ENCODE measurements at places on chromosomes 1 and 21. TPM values are rescaled to one million over a fixed set of nuclear protein-coding genes. Genes with fewer than 3 reads are reported as not detected.

DNA sequence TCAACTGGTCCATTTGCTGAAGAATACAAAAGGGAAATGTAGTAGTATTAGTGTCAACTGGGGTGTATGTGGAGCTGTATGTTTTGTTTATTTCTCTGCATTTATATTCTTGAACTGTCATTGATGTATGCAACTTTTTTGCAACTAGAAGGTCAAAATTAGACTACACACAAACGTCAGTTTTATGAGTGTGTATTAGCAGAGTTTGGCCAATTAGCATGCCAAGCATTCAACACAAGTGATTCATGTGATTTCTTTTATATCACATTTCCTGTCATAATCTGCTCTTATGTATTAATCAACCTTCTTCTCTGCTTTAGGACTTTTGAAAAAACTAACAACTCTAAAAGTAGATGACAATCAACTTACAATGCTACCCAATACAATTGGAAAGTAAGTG, 211.1 kb downstream of the LRRC40 start:
- H3K4me1 ChIP-seq: no peaks in the 10 kb centered on the region
- no peak overlapping the region for H3K4me3 ChIP-seq
- H3K27me3 ChIP-seq: no peaks in the 10 kb centered on the region
- H3K27ac ChIP-seq: no peak overlapping the region

- no peak overlapping the region for H3K27ac ChIP-seq
- no peaks in the 10 kb centered on the region for H3K27me3 ChIP-seq
- DNase-seq: no peak
Measured at GRCh38 chr1:211420845-211421454, 71.0 kb downstream of the RD3 start.

DNA sequence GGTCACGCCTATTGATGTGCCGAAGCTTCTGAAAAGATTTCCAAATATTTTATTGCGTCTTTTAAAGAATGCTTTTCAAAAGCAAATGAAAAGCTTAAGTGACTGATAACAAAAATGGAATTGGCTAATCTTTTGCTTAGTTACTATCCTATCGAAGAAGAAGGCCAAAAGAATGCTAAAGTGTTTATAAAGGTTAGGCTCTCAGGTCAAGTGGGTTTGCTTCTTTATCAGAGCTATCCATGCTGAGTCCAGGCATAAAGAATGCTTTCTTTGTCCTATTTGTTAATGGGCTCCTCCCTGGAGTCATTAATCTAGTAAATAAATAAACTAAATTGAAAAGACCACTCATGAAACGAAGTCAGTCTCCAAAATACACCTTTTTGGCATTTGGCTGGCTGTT, 133.4 kb upstream of the LYPLAL1 start:
- no peaks in the 10 kb centered on the region for H3K27me3 ChIP-seq
- H3K4me3 ChIP-seq: no peak overlapping the region
- H3K4me1 ChIP-seq: no peaks in the 10 kb centered on the region
- H3K36me3 ChIP-seq: no peaks in the 10 kb centered on the region

DNA sequence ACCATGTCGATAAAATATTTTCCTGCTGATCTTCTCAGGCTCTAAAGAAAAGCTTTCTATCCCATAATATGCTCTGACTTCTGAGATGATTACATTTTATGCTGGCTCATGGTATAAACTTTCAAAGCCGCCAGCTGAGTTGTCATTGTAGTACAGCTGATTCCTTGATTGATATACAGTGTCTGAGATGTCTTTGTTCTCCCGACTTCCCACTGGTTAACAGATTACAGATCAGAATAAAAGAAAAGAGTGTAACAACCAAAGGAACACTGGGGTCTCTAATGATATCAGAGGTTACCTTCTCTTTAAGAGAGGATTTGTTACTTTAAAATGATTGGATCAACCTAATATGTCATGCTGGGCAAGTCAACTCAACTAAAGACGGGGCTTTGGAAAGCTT, 485.4 kb upstream of the LRRC7 start:
- no peaks in the 10 kb centered on the region for H3K36me3 ChIP-seq
- no peak overlapping the region for H3K4me3 ChIP-seq
- no peaks in the 10 kb centered on the region for H3K4me1 ChIP-seq

- H3K27ac ChIP-seq: no peak overlapping the region
- no peak for DNase-seq
- H3K36me3 ChIP-seq: peaks cover 16% of the 10 kb centered on the region
- H3K27me3 ChIP-seq: no peaks in the 10 kb centered on the region
Measured at GRCh38 chr21:45288441-45288841, 746 bp upstream of the POFUT2 start.

GRCh38 chr21:27804515-27804914, 837.6 kb upstream of the ADAMTS5 start:
- no peaks in the 10 kb centered on the region for H3K4me1 ChIP-seq
- H3K27ac ChIP-seq: no peak overlapping the region
- no peak overlapping the region for H3K4me3 ChIP-seq
- no peaks in the 10 kb centered on the region for H3K27me3 ChIP-seq
- H3K36me3 ChIP-seq: no peaks in the 10 kb centered on the region
- no peak for DNase-seq

DNA sequence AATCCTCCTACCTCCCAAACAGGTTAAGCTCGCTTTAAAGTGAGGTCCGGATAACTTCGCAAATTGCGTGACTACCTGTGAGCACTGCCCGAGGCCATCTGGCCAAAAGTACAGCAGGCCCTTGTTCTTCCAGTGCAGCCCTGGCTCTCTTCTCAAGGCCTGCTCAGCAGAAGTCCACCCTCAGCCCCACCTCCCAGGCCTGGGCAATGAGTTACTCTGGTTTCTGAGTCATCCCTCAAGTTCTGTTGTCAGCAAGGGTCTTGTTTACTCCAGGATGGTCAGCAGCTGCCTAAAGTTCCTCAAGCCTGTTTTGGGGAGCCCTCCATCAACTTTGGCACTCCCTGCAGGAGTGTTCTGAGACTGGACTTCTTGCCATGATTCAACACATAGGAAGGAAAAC, 101.7 kb downstream of the BCAR3 start:
- DNase-seq: no peak
- H3K4me1 ChIP-seq: no peaks in the 10 kb centered on the region
- no peaks in the 10 kb centered on the region for H3K36me3 ChIP-seq
- H3K27me3 ChIP-seq: no peaks in the 10 kb centered on the region
- H3K27ac ChIP-seq: no peak overlapping the region
- H3K4me3 ChIP-seq: no peak overlapping the region

- no peaks in the 10 kb centered on the region for H3K27me3 ChIP-seq
- DNase-seq: no peak
- H3K4me3 ChIP-seq: no peak overlapping the region
- H3K27ac ChIP-seq: no peak overlapping the region
- H3K4me1 ChIP-seq: no peaks in the 10 kb centered on the region
- H3K36me3 ChIP-seq: no peaks in the 10 kb centered on the region
Measured at GRCh38 chr1:185325413-185325812, 8.4 kb upstream of the IVNS1ABP start.

GRCh38 chr1:75305061-75305460, 170.9 kb downstream of the LHX8 start:
- no peak overlapping the region for H3K27ac ChIP-seq
- no peak overlapping the region for H3K4me3 ChIP-seq
- no peaks in the 10 kb centered on the region for H3K4me1 ChIP-seq
- no peak for DNase-seq

- no peak overlapping the region for H3K27ac ChIP-seq
- no peak overlapping the region for H3K4me3 ChIP-seq
Measured at GRCh38 chr1:109478806-109479205, 4.9 kb upstream of the ATXN7L2 start.

- peak overlapping the region; percentile 97 for H3K27ac ChIP-seq
- DNase-seq: no peak
- H3K4me3 ChIP-seq: peak overlapping the region; percentile 90
- no peaks in the 10 kb centered on the region for H3K27me3 ChIP-seq
Measured at GRCh38 chr1:45685308-45686014, 872 bp downstream of the GPBP1L1 start.

- H3K27ac ChIP-seq: no peak overlapping the region
- peaks cover 4% of the 10 kb centered on the region for H3K4me1 ChIP-seq
- H3K4me3 ChIP-seq: no peak overlapping the region
- H3K36me3 ChIP-seq: no peaks in the 10 kb centered on the region
Measured at GRCh38 chr1:246609632-246610031, 43.4 kb downstream of the CNST start.

DNA sequence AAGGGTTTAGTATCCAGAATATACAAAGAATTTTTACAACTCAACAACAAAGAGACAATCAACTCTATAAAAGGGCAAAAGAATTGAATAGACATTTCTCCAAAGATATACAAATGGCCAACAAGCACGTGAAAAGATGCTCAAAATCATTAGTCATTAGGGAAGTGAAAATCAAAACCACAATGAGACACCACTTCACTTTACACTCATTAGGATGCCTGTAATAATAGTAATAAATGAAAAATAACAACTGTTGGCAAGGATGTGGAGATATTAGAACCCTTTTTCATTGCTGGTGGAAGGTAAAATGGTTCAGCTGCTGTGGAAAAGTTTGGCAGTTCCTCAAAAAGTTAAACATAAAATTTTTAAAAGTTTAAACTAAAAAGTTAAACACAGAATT, 7.0 kb upstream of the ABCD3 start:
- H3K27me3 ChIP-seq: peaks cover 2% of the 10 kb centered on the region
- no peak overlapping the region for H3K4me3 ChIP-seq
- H3K4me1 ChIP-seq: no peaks in the 10 kb centered on the region

- no peaks in the 10 kb centered on the region for H3K4me1 ChIP-seq
- H3K4me3 ChIP-seq: no peak overlapping the region
- no peak overlapping the region for H3K27ac ChIP-seq
- no peaks in the 10 kb centered on the region for H3K27me3 ChIP-seq
- H3K36me3 ChIP-seq: peaks cover 3% of the 10 kb centered on the region
Measured at GRCh38 chr1:241600496-241600901, 39.7 kb downstream of the CHML start.

DNA sequence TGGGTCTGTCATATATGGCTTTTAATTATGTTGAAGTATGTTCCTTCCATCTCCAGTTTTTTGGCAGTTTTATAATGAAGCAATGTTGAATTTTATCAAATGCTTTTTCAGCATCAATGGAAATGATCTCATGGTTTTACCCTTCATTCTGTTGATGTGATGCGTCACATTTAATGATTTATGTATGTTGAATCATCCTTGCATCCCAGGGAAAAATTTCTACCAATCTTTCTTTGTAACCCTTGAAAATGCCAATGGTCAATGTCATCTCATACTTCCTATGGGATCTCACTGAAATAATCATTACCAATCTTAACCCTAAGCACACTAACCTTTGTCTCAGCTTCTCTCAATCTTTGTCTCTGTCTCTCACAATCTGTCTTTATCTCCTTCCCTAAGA, 1004.0 kb downstream of the KCNT2 start:
- no peak for DNase-seq
- H3K27ac ChIP-seq: no peak overlapping the region
- no peak overlapping the region for H3K4me3 ChIP-seq
- no peaks in the 10 kb centered on the region for H3K27me3 ChIP-seq
- no peaks in the 10 kb centered on the region for H3K4me1 ChIP-seq

GRCh38 chr1:12161662-12162458, 4.9 kb upstream of the TNFRSF1B start:
- H3K27ac ChIP-seq: peak overlapping the region; percentile 86
- H3K4me1 ChIP-seq: peaks cover 97% of the 10 kb centered on the region
- peak; percentile 90 for DNase-seq
- H3K27me3 ChIP-seq: no peaks in the 10 kb centered on the region

DNA sequence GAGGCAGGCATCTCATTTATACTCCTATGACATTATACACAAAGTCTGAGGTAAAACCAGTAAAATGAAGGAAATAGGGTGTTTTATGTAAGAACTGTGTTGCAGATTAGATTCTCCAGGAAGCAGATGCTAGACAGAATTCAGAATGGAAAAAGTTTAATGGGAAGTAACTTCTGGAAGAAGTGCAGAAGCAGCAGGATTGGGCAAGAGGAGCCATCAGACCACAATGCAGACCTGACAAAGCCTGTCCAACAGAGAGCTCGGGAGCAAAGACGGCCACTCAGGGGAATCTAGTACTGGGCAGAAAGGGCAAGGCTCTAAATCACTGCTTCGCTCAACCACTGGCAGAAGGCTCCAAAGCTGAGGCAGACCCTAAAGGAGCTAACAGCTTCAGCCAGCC, 33.7 kb downstream of the FBXO42 start:
- DNase-seq: no peak
- no peaks in the 10 kb centered on the region for H3K27me3 ChIP-seq
- no peak overlapping the region for H3K27ac ChIP-seq
- H3K4me3 ChIP-seq: no peak overlapping the region
- H3K36me3 ChIP-seq: peaks cover 15% of the 10 kb centered on the region
- no peaks in the 10 kb centered on the region for H3K4me1 ChIP-seq

DNA sequence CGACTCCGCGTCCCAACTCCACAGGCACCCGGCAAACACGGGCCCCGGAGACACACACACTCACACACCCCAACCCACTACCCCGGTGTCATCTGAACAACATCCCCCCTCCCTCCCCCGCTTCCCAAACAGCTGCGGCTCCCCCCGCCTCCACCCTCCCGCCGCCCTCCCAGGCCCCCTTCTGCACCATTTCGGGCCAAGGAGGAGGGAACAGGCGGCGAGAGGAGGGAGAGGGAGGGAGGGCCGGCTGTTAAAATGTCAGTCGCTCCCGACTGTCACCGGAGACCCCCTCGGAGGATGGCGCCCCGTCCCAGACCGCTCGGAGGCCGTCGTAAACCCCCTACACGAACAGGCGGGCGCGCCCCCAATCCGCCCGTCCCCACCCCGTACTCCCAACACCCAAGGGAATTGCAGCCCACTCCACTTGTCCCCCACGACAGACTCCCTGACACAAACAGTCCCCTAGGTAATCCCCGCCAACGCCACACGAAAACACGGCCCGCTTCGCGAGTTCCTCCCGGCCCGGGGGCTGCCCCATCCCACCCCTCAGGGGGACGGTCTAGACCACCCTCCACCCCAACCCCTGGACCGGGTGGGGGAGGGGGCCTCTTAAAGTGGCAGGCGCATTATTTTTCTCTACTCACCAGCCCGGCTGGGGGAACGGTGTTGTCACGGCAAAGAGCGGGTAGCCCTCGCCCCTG, 583 bp downstream of the MEF2D start:
- no peaks in the 10 kb centered on the region for H3K27me3 ChIP-seq
- H3K4me3 ChIP-seq: peak overlapping the region; percentile 93
- H3K36me3 ChIP-seq: peaks cover 3% of the 10 kb centered on the region
- DNase-seq: peak; percentile 56

GRCh38 chr1:8169364-8170058, 143.4 kb upstream of the ERRFI1 start:
- no peaks in the 10 kb centered on the region for H3K36me3 ChIP-seq
- H3K4me3 ChIP-seq: no peak overlapping the region
- peak; percentile 39 for DNase-seq
- no peaks in the 10 kb centered on the region for H3K27me3 ChIP-seq
- H3K4me1 ChIP-seq: peaks cover 38% of the 10 kb centered on the region

Gene TRIM17
- 8.4 TPM for total RNA-seq

Gene EMC1
- total RNA-seq: 36.0 TPM

Gene LINGO4
- not detected for total RNA-seq

Gene AMY1A
- not detected for total RNA-seq

Gene SELENOF
- total RNA-seq: 137 TPM

Gene FMO5
- 5.8 TPM for total RNA-seq

Gene TFAP2E
- 6.6 TPM for total RNA-seq

Gene REN
- not detected for total RNA-seq

Gene LMNA
- 201 TPM for total RNA-seq

Gene B3GALT2
- total RNA-seq: not detected

Measured in natural killer cell (primary cell).